ENCODE measurements at places on chromosomes 11 and 22. TPM values are rescaled to one million over a fixed set of nuclear protein-coding genes. Genes with fewer than 3 reads are reported as not detected.

DNA sequence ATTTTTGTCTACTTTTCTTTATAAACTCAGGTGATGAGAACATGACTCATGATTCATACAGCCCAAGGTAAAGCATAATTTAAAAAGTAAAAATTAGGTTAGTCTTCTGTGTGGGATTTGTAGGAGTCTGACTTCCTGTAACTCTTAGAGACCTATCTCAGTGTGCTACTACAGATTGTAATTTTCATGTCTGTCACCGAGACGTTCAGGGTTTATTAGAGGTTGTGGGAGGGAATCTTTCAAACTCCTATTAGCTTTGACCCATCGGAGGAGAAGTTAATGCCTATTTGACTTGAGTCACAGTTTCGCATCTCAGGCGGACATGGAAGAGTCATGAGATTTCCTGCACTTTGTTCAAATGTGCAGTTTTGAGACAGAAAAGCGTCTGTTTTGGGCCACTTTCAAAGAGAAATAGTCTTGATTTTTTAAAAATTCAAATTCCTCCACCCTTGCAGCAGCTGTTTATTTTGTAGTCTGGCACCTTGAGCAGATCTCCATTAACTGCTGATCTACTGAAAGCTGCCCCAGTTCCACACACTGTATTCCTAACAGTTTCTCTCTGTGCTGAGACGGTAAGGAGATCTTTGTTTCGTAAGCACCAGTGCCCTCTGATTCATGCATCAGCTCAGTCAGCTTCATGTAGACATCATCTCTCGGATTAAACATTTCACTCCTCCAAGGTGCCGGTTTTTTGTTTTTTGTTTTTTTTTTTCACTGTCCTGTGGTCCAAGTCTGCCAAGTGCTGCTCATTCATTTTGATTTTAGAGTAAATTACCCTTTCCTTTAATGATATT lies 24.3 kb downstream of the ALKBH3 start:
- peaks cover 32% of the 10 kb centered on the region for H3K36me3 ChIP-seq
- DNase-seq = no peak
- H3K27ac ChIP-seq = no peak overlapping the region
- no peaks in the 10 kb centered on the region for H3K27me3 ChIP-seq

DNA sequence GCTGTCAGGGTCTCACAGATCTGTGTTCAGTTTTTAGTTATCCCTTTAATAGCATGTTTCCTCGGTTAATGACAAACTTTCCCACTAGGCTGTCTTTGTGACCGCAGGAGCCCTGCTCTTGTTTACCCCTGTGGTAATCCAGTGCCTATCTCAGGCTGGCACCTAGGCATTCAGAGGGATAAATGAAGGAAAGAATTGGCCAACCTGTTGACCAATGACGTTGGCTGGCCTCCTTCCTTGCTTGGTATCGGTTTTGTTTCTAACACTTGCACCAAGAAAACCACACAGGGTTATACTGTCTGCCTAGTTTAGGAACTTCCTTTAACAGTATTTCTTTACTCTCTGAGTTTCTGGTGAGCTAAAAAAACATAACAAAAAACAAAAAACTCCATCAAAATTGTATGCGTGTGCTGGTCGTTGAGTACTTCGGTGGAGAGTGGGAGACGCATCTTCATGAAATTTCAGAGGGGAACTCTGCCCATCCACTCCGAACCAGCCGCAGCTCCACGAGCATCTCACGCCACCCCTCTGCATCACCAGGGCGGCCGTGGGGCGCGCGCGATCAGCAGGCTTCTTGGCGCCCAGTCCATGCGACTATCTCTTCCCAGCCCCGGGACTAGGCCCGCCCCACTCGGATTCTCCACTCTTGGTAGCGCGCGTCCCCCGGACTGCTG lies 563 bp upstream of the ENDOD1 start:
- H3K36me3 ChIP-seq = peaks cover under 1% of the 10 kb centered on the region
- peak overlapping the region; percentile 87 for H3K4me3 ChIP-seq
- no peaks in the 10 kb centered on the region for H3K27me3 ChIP-seq
- peak overlapping the region; percentile 97 for H3K27ac ChIP-seq
- no peak for DNase-seq
- peaks cover 50% of the 10 kb centered on the region for H3K4me1 ChIP-seq

DNA sequence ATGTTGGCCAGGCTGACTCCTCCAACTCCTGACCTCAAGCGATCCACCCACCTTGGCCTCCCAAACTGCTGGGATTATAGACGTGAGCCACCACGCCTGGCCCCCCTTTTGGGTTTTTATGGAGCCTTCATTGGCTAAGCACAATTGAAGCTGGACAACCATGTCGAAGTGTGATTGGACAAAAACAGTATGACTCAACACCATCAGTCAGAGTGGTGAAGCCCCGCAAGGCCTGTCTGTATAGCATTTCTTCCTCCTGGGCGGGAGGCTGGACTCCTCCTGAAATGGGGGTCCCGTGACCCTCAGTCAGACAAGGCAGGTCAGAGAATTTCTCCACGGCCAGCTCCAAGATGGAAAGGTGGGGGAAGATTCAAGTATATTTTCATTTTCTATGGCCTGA lies 3.1 kb upstream of the PARVB start:
- no peak overlapping the region for H3K4me3 ChIP-seq
- H3K36me3 ChIP-seq = no peaks in the 10 kb centered on the region
- H3K27me3 ChIP-seq = peaks cover 8% of the 10 kb centered on the region
- DNase-seq = no peak
- H3K27ac ChIP-seq = no peak overlapping the region

- no peaks in the 10 kb centered on the region for H3K36me3 ChIP-seq
- peaks cover 75% of the 10 kb centered on the region for H3K4me1 ChIP-seq
- DNase-seq = peak; percentile 53
- peak overlapping the region; percentile 92 for H3K27ac ChIP-seq
Measured at GRCh38 chr11:67351275-67352005, 1.9 kb downstream of the POLD4 start.

GRCh38 chr11:91219535-91219934 lies 996.7 kb upstream of the CHORDC1 start:
- H3K27ac ChIP-seq = no peak overlapping the region
- no peak overlapping the region for H3K4me3 ChIP-seq
- no peaks in the 10 kb centered on the region for H3K4me1 ChIP-seq
- no peak for DNase-seq
- H3K36me3 ChIP-seq = no peaks in the 10 kb centered on the region
- H3K27me3 ChIP-seq = no peaks in the 10 kb centered on the region

DNA sequence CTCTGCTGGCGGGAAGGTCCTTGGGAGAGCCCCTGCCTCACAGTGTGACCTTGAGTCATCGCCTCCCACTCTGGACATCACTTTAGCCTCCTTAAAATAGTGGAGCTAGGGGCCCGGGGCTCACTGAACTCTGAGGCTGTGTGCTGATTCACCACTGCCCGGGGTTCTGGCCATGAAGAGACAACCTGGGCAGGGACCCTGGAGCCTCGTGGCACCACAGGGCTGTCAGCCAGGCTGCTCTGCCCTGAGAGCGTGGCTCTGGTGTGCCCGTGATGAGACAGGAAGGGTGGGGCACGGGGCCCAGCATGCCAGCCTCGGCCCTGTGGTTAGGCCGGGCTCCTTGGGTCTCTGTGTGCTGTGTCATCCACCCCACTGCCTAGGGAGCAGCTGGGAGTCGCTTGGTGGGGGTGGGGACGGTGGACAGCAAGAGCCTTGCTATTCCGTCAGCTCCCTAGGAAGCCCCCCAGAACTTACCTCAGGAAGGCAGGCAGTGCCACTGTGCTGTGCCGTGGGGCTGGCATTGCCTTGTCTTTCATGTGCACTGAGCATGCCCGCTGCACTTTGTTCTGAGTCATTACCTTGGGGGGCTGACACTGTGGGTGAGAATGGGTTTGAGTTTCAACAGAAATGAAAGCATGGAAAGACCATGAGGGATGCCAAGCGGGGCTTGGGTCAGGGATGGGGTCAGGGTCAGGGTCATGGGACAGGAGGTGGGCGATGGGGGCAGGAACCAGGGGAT lies 31.7 kb downstream of the TPCN2 start:
- H3K27ac ChIP-seq = peak overlapping the region; percentile 90
- H3K36me3 ChIP-seq = no peaks in the 10 kb centered on the region
- H3K27me3 ChIP-seq = no peaks in the 10 kb centered on the region

GRCh38 chr22:35739931-35740380 lies 22.3 kb downstream of the APOL5 start:
- H3K36me3 ChIP-seq = no peaks in the 10 kb centered on the region
- no peak for DNase-seq
- no peak overlapping the region for H3K4me3 ChIP-seq
- no peaks in the 10 kb centered on the region for H3K4me1 ChIP-seq
- no peak overlapping the region for H3K27ac ChIP-seq

DNA sequence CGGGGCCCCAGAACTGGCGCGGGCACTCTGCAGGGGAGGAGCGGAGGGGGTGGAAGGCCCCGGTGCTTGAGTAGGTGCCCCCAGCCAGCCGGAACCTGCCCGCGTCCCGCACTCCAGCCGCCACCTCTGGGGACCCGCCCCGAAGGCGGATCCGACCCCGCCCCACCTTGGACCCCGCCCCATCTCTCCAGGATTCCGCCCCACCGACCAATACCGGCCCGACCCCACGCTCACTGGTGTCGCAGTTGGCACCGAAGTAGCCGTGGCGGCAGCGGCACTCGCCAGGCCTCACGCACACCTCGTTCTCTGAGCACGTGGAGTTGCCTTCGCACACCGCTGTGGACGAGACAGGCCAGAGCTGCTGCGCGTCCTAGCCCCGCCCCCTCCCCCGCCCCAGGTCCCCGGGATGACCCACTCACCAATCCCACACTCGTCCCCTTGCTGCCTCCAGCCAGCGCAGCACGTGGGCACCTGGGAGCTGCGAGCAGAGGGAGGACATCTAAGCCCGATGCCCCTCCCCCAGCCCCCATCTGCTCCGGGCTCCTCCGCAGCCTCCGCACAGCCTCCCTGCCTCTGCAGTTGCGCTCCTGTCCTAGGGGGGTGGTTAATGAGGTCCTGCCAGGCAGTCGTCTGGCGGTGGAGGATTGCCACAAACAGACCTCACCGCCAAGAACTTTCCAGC lies 6.0 kb downstream of the SCARF2 start:
- H3K27me3 ChIP-seq = peaks cover 40% of the 10 kb centered on the region
- H3K4me1 ChIP-seq = peaks cover 32% of the 10 kb centered on the region
- no peaks in the 10 kb centered on the region for H3K36me3 ChIP-seq
- peak overlapping the region; percentile 71 for H3K27ac ChIP-seq
- H3K4me3 ChIP-seq = peak overlapping the region; percentile 36

DNA sequence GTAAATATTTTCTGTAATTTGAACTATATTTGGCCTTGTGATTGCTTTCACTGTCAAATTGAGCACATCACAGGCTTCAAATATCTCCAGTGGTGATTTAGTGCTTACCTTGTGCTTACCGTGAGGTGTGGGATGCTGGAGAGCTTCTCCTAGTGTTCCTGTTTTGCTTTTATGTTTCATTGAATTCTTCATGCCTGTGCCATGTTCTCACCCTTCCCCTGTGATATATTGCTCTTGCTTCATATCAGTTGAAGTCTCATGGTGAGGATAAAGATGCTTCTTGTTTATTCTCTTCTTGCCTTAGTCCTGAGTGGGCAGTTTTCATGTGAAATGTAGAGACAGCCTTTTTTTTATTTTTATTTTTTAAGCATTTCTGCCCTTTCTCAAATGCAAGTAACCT lies 198.0 kb upstream of the PDGFD start:
- peaks cover 7% of the 10 kb centered on the region for H3K27me3 ChIP-seq
- H3K36me3 ChIP-seq = no peaks in the 10 kb centered on the region
- no peak overlapping the region for H3K27ac ChIP-seq

The ENTHD1 gene
- polyA plus RNA-seq = 0.41 TPM

All from naive thymus-derived CD8-positive, alpha-beta T cell (primary cell).